ENCODE measurements at places on chromosomes 1 and 21.

- DNase-seq = no peak
These were observed 57.2 kb downstream of the AKT3 start for GRCh38 chr1:243792891-243793290.

DNA sequence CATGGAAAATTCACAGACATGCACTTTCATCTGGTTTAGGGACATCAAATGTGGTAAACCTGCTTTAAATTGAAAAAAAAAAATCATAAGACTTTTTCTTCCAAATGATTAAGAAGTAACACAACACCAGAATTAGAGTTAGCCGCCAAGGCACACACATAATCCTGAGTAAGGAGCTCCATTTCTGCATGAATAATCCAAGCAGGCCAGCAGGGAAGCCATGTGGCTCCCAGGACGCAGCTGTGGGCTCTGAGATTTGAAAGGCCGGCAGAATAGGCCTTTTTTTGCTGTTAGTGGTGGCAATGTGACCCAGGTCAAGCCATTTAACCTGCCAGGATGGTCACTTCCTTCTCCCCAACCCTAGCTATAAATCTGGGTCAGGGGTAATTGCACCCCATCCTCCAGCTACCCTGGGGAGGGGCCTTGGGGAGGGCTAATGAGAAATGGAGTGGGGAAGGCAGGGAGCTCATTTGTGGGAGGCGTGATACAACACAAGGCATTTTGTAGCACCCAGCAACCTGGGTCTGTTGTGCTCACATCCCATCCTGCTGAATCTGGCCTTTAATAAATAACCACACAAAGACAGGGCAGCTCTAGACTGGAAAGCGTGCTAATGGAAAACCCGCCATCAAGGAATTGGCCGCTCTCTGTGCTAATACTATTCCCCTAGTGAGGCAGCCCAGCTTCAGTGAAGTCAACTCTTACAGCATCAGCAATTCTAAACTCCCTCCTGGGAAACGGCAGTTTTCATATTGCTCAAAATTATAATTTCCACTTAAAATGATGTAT is 178.5 kb downstream of the RHOU start:
- no peak for DNase-seq

DNA sequence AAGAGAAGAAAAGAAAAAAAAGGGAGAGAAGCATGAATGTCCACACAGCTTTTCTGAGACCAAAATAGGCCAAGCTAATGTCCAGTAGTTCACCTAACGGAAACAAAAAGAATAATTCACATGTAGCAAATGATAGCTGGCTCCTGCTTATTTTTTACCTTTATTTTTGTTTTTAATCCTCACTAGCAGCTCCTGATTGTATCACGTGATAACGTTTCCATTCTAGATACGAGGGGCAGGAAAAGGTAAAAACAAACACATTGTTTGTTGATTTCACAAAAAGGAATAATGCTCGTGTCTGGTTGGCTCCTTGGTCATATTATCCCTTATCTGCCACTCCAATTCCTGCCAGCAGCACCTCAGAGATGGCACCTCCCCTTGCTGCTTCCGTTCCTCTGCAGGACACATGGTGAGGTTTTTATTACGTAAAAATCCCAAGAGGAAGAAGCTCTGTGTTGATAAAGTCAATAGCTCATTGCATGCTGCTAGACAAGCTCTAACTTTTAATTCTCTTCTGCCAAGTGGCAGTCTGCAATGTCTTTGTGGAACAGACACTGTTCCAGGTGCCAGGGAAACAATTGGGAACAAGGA is 201.7 kb downstream of the CRB1 start:
- no peak for DNase-seq

- DNase-seq = no peak
These were observed 114.2 kb downstream of the ADGRL4 start for GRCh38 chr1:78892260-78892840.

DNA sequence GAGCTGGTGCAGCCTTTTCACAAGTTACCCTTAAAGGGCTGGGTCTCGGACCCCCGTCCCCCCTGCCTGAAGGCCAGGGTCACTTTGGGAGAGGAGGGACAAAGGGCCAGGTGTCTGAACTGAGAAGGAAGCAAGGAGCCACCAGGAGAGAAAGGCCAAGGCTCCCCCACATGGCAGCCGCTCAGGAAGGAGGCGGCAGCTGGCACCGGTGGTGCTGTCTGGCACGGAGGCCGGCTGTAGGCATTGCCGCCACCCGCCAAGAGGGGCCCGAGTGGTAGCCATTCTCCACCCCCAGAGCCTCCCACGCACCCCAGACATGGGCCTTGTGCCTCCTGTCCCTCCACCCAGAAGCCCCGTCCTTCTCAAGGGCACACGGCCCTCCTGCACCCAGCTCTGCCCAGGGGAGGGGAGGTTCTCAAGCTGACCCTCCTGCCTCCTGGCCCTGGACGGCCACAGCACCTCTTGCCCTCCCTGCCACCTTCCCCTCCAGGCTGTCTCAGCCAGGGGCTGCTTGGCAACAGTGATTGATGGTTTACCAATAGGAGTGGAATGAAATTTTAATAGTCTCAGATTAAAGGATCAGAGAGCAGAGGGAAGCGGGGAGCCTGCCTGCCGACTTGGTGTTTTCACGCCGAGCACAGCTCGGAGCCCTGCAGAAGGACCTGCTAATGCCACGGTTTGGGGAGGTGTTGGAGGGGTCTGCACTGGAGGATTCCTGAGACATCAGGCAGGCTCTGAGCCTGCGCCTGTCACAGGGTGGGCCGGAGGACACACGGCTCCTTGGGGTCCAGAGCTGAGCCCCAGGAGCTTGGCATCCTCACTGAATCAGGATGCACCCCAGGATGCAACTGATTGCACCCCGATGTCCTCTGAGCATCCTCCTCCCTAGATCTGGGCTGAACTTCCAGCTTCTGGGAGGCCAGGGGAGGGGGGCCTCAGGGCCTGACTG is 211.9 kb upstream of the VAMP3 start:
- DNase-seq = no peak

DNA sequence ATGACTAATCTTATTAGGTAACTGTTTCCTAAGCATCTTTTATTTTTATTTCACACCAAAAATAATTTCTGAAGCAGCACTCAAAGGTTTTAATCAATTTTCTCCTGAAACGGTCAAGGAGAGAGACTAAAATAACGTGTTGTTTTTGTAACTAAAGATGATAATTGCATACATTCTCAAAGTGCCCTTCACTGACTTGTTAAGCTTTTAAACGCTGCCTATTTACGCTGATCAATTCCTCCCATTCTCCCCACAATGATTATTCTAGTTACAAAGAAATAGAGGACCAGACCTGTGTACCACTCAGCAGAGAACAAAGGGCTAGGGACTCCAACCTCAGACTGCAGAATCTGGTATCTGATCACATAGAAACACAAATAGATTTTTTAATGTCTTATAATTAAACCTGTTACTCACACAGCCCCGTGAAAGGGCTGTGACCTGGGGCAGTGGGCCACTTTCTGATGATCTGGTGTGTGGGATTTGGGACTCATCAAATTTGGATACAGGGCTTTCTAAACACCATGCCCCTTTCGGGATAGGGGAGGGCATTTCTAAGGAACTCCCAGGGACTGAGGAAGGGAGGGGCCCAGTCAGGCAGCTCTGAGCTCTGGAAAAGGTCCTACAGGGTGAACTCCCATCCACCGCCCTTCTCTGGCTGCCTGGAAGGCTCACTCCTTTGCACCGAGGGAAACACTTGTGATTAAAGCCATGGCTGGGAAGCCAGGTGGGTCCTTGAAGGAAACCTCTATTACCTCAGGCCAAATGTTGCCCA is 65.2 kb downstream of the BCAR3 start:
- no peak for DNase-seq

- DNase-seq = no peak
These were observed 24.6 kb upstream of the MAPKAPK2 start for GRCh38 chr1:206660136-206660535.

GRCh38 chr1:203536980-203537455 is 43.1 kb downstream of the OPTC start:
- no peak for DNase-seq

- DNase-seq = no peak
These were observed 10.4 kb downstream of the ZBTB7B start for GRCh38 chr1:155012776-155013602.

GRCh38 chr21:43926196-43926595 is 61.2 kb downstream of the AGPAT3 start:
- no peak for DNase-seq

DNA sequence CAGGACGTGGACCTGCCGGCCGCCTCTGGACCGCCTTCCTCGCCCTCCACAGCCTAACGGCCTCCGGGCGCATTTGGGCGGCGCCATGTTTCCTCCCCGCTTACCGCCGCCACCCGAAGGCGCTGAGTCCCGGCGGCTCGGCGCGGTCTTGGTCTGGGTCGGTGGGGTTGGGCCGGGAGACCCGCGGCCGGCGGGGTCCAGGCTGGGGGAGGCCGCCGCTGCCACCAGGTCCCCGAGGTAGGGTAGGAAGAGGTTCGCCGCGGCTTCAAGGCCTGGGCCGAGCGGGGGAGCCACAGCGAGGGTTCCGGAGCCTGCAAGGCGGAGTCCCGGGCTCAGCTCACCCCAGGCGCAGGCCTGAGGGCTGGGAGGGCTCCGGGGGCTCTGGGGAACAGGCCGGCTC is 5.5 kb downstream of the OR2C3 start:
- no peak for DNase-seq

GRCh38 chr1:97630281-97630680 is 290.6 kb downstream of the DPYD start:
- DNase-seq = no peak

- DNase-seq = no peak
These were observed 48.6 kb downstream of the CD34 start for GRCh38 chr1:207862241-207862787.

DNA sequence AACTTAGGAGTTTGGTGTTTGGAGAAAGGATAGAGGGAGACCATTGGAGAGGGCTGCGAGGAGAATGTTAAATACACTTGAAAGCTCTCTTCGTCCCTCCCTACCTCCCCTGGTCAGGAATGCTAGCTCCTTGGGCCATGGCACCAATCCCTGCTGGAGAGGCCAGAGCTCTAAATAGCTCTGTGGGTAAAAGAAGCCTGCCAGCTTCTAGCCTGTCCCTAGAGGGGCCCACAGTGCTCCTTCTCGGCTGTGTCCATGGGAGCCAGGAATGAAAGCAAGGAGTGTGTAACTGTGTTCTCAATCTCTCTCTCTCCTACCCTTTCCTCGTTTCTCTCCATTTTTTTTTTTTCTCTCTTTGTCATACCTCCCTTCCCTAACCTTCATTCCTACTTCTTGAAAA is at the start of gene CCDC190:
CCDC190 (minus strand) TSS at position 75 of the 400 bp plus-strand sequence. CDS start 1,529 bp downstream, outside the sequence.
- DNase-seq = no peak

GRCh38 chr1:11857164-11857851 is 1.4 kb downstream of the NPPB start:
- DNase-seq = no peak

- DNase-seq = no peak
These were observed 47.6 kb downstream of the ARHGEF16 start for GRCh38 chr1:3501856-3502640.

DNA sequence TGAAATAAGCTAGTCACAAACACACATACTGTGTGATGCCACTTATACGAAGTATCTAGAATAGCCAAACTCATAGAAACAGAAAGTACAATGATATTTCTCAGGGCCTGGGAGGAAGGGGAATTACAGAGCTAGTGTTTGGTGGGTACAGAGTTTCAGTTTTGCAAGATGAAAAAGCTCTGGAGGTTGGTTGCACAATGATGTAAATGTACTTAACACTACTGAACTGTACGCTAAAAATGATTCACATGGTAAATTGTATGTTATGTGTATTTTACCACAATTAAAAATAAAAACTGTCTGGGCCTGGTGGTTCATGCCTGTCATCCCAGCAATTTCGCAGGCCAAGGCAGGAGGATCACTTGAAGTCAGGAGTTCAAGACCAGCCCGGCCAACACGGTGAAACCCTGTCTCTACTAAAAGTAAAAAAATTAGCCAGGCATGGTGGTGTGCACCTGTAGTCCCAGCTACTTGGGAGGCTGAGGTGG is 15.3 kb upstream of the FHAD1 start:
- peak; percentile 57 for DNase-seq

DNA sequence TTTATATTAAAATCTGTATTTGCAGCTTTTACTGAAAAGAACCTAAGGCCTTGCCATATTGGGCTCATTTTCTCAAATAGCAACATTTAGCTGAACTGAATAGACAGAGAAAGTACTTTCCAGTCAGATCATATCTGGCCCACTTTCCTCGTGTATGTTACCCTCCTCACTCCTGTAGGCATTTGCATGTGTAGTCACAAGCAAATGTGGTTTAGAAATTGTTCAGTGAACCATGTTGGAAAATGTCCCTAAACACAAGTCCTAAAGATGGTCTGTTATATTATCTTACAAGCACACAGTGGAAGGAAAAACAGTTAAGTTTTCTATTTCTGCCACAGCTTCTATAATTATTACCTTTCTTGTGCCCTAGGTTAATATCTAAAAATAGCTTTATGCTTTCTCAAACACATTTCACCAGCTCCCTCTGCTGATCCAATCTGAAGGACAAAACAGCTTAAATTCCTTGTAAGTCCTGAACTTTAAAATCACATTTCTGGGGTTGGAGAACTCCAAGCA is 606 bp upstream of the FMO4 start:
- no peak for DNase-seq

DNA sequence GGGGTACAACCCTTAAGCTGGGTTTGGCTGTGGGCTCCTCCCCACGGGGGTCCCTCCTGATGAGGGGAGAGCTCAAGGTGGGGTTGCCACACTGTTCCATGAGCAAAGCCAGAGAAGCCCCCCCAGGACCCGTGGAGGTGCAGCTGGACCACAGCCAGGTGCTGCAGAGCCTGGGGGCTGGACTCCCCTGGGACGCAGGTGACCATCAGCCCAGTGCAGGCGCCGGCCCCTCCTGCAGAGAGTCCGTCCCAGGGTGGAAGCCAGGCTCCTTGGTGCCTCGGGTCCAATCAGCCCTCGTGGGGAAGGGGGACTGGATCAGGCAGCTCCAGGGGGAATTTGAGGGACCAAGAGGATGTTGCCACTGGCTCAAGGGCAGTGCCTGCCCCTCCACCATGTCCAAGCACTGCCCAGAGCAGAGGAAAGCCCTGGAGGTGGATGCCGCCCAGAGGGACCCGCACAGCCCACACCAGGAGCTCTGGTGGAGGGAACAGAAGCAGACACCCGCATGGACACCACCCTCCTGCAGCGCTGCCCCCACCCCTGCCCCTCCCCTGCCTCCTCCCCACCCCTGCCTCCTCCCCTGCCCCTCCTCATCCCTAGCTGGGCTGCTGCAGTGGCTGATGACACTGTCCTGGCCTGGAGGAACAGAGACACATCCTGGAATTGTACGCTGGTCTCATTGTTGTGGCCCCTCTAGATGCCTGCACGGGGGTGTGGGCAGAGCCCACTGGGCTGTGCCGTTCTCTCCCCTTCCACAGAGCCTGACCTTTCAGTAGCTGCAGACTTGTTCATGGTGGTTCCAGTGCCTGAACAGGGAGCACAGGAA is 30.8 kb upstream of the COL18A1 start:
- DNase-seq = no peak

- DNase-seq = no peak
These were observed 3.0 kb downstream of the GLUL start for GRCh38 chr1:182388392-182389134.

Measured in activated CD8-positive, alpha-beta memory T cell treated with anti-CD3 and anti-CD28 coated beads for 24 hours (primary cell).